ENCODE measurements at places on chromosomes 2 and 18.
A peak's percentile ranks its signal among the peaks of the same experiment; 100 is the strongest.

DNA sequence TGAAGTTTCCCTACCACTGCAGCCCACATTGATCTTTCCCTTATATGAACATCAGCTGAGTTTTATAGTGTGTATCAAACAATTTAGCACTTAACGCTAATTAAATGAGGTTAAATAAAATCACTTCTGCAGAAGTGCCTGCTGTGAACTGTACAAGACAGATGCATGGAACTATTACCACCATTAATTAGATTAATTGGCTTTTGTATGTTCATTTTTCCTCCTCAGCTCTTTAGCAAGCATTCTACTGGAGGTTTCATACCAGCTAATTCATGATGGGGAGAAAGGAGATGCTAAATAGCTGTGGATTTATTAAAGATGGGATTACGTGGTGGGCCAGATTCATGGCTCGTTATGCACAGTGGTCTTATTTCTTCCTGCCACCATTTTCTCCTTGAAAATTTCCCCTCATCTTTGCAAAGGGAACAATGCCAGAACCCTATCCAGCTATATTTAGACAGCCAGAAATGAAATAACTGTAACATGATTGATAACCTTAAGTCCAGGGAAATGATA lies 96.7 kb downstream of the CNTNAP5 start:
- DNase-seq: no peak

- DNase-seq: no peak
Measured at GRCh38 chr18:51171223-51171622, 26.3 kb downstream of the MEX3C start.

GRCh38 chr2:198438331-198438730 lies 633.9 kb downstream of the PLCL1 start:
- no peak for DNase-seq

- DNase-seq: no peak
Measured at GRCh38 chr18:40984856-40985255, 970.2 kb upstream of the PIK3C3 start.

GRCh38 chr2:69644506-69644979 lies 1.0 kb upstream of the AAK1 start:
- DNase-seq: no peak

- DNase-seq: no peak
Measured at GRCh38 chr18:9435041-9435440, 40.3 kb upstream of the RALBP1 start.

- no peak for DNase-seq
Measured at GRCh38 chr2:190714958-190715357, 66.1 kb downstream of the NAB1 start.

DNA sequence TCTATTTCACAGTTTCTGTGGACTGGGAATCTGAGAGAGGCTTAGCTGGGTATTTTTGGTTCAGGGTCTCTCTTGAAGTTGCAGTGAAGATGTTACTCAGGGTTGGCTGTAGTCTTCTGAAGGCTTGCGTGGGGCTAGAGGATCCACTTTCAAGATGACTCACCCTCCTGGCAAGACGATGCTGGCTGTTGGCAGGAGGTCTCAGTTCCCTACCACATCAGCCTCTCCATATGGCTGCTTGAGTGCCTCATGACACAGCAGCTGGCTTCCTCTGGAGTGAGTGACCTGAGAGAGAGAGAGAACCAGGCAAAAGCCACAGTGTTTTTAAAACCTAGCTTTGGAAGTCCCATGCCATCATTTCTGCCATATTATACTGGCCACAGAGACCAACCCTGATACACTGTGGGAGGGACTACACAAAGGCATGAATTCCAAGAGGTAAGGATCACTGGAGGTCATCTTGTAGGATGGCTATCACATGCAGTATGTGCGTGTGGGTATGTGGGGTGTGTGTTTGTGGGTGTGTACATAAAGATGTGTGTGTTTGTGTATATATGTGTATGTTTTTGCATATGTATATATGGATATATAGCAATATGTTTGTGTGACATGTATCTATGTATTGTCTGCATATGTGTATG lies 25.1 kb downstream of the DNPEP start:
- peak; percentile 64 for DNase-seq

GRCh38 chr2:63192169-63192888 lies 141.7 kb downstream of the OTX1 start:
- peak; percentile 25 for DNase-seq

DNA sequence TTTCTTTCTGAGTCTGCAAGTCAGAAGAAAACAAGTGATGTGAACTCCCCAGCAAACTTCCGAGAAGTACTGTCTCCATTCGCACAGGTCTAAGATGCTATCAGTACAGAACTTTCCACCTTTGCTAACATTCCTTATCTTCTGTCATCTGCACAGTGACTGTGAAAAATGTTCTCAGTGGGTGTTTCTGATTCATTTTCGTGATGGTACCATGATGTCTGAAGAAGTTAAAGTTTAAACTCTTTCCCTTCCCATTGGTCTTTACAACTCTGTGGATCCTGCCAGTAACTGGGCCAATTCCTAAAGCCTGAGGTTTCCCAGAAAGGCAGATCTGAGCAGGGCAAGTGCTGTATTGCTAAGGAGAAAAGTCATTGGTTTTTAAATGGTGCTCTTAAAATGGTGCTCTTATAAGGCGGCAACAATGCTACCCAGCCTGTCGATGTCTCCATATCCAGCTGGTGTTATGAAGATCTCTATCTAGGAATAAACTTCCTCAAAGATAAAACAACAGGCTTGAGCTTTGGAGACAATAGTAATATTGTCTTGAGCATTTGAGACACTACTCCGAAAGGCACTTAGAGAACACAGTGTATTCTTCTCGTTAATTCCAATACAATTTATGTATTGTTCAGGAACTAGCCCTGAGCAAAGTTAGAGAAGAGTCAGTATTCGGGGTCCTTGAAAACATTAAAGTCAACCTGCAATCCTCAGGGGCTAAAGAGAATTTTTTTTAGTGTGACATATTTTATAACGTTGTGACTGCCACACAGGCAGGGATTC lies 232.3 kb downstream of the OSR1 start:
- no peak for DNase-seq

DNA sequence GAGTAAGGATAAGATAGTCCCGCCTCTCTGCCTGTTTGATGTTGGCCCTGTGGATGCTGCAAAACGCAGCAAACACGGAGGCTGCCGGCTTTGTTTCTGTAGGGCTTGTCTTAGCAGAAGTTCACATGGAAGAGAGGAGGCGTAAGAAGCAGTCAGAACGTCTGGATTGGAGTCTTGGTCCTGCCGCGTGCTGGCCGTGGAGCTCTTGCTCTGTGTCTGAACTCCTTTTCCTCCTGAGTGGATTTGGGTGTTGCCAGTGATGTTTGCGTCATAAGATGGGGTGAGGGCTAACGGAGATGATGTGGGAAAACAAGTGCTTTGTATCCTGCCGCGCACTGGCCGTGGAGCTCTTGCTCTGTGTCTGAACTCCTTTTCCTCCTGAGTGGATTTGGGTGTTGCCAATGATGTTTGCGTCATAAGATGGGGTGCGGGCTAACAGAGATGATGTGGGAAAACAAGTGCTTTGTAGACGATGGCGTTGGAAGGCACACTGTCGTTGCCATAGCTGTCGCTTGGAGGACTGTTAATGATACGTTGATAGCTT lies 240.9 kb downstream of the AGAP1 start:
- no peak for DNase-seq

- DNase-seq: no peak
Measured at GRCh38 chr2:231571661-231572191, 20.9 kb upstream of the TEX44 start.

DNA sequence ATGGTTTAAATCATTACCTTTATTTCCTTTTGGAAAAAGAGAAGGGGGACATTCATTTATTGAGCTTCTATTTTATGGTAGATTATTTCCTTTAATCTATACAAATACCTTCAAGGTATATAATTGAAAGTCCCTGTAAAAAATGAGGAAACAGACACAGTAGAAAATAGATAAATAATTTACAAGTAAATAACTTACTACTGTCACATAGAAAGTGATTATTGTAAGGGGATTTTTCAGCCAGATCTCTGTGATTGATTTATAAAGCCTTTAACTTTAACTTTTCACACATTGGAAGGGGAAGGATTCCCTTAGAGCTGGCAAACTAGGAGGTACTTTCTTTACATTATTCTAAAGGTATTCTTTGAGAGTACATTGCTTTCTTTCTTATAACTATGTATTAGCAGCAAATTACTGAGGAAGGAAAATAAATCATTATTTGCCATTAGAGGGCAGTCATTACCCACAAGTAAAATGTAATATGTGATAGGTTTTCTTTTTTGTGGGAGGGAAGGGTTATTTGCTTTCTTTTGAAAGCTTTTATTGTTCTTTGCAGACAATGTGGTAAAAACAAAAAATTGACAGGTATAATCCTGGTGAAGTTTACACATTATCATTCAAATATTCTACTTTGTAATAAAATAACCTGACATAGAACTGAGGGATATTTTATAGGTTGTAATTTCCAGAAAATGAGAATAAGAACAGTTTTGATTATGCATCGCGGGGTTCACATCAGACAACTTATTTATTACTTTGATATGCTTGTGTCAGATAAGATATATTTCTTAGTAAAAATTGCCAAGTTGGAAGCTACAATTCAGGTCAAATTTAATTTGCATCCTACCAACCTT lies 24.8 kb upstream of the RPE start:
- peak; percentile 21 for DNase-seq

DNA sequence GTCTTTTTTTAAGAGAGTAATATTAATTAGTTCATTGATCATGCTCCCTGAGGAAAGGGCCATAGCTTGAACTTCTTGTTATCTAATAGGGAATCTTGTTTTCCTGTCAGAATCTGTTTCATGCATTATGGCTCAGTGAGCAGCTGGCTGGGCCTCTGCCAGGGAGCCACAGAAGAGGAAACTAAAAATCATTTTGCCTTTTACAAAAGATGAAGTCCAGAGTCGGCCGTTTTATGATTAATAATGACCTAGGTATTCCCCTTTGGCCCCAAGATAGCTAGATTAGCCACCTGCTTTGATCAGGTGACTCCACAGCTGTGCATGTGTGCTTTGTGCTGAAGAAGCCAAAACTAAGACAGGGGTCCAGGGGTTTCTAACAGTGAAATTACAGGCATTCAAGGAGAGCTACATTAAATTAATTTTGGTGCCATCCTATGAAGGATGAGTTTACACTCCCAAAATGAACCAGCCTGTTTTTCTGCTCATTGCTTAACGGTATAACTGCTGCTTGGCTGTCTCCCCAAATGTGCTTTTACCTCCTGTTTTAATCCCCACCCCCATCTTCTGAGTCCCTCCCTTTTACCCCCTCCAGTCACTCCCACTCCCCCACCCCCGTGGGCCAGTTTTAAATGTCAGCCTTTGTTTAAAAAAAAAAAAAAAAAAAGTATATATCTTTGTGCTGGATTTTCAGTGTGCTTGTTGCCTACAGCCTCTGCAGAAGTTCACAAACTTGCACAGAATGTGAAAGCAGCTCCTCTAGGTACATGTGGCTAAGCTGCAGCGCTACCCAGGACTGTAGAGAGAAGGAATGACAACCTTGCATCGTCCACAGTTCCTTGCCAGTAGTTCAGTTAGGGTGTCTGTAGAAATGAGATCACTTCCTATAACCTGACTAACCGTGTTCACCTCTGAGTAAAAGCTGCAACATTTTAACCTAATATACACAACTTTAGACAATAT lies 93.1 kb downstream of the CABLES1 start:
- peak; percentile 84 for DNase-seq

- DNase-seq: no peak
Measured at GRCh38 chr2:191479680-191480023, 198.3 kb upstream of the NABP1 start.

GRCh38 chr2:181305301-181306123 lies 151.7 kb upstream of the ITGA4 start:
- DNase-seq: peak; percentile 15

DNA sequence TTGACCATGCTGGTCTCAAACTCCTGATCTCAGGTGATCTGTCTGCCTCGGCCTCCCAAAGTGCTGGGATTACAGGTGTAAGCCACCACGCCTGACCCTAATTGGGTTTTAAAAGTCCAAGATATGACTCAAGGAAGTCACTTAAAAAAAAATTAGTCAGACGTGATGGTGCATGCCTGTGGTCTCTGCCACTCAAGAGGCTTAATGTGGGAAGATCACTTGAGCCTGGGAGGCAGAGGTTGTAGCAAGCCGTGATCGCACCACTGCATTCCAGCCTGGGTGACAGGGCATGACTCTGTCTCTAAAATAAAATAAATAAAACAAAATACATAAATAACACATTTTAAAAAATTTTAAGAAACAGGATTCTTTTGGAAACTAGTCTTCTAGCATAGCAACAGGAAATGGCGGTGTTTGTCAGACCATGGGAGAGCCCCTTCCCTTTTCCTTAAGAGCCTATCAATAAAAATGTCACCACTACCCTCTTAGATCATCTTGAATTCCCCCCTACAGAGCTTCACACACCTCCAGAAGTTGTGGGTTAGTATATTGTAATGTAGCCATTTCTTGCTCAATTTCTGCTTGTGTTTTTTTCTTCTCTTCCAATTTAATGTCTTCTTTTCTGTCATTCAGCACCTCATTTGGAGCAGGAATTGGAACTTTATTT lies 20.1 kb downstream of the SFT2D3 start:
- DNase-seq: peak; percentile 23

GRCh38 chr2:206801418-206802189 lies 36.2 kb downstream of the FASTKD2 start:
- no peak for DNase-seq

- no peak for DNase-seq
Measured at GRCh38 chr2:85017411-85018048, 46.6 kb downstream of the KCMF1 start.

DNA sequence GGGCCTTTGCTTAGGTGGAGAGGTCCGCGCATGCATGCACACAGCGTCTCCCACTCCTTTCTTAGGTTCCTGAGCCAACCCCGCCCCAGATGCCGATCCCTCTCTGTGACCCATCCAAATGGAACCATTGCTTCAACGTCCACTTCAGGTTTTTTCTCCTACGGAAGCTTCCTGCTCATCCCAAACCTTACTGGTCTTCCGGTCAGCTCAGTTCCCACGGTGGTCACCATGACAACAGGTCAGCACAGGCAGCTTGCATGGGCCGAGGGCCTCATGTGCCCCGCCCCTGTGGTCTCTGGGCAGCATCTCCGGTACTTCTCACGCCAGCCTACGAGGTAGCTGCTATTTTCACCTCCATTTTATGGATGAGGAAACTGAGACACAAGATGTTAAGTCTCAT lies 163.7 kb downstream of the SOCS6 start:
- no peak for DNase-seq

DNA sequence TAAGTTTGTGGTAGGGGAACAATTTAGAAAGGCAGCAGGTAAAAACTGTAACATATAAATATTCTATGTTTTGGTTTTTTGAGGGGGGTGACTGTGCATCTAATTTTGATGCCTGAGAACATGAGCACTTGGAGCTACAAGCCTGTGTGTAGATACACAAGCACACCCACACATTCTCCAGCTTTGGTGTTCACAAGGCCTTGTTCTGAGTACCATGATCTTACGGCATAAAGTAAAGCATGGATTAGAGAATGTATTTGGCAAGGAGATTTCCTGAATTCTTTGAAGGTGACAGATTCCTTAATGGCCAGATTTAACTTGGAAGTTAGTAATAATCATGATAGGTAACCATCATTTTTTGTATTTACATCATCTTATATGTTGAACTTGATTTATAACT lies 42.7 kb downstream of the MAP3K20 start:
- DNase-seq: no peak

DNA sequence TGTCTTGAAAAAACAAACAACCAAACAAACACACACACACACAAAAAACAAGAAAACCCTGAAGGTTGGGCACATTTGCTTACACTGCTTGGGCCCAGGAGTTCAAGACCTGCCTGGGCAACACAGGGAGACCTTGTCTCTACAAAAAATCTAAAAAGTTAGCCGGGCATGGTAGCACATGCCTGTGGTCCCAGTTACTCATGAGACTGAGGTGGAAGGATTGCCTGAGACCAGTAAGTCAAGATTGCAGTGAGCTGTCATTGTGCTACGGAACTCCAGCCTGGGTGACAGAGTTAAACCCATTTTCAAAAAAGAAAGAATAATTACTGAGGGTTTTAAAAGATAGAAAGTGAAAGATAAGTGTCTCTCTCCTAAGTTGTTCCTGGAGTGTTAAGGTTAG lies 103.4 kb downstream of the MBD5 start:
- DNase-seq: no peak

Data from DMS79 treated with DMSO at 0.1 percent for 48 hours (cell line).